Cortex of kidney (tissue), 1 donor: ENCODE measurements at places on chromosomes 13 and 19.

GRCh38 chr13:98476106-98476505, 100.8 kb downstream of the STK24 start:
- no peak for DNase-seq

DNA sequence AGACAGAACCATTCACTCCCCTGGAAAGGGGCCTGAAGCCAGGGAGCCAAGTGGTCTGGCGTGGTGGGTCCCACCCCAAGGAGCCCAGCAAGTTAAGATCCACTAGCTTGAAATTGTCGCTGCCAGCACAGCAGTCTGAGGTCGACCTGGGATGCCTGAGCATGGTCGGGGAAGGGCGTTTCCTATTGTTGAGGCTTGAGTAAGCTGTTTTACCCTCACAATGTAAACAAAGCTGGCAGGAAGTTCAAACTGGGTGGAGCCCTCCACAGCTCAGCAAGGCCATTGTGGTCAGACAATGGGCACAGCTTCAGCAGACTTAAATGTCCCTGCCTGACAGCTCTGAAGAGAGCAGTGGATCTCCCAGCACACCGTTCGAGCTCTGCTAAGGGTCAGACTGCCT, 195.6 kb upstream of the DACH1 start:
- DNase-seq, result no peak

DNA sequence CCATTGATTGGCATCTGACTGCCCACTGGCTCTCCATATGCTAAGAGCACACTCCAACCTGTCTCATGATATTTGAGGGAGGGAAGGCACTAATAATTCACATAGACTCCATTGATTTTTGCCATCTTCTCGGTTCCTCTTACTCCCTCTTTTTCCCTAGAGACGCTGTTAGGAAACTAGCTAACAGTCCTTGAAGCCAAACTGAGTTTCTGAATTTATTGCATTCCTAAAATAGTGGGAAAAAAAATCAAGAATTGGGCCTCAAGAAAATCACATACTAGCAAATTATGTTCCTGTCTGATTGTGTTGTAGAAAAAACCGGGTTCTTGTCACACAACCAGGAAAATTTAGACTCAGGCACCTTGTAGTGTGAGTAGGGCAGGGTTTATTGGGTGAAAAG, 86.4 kb upstream of the SLC7A1 start:
- DNase-seq, result no peak

DNA sequence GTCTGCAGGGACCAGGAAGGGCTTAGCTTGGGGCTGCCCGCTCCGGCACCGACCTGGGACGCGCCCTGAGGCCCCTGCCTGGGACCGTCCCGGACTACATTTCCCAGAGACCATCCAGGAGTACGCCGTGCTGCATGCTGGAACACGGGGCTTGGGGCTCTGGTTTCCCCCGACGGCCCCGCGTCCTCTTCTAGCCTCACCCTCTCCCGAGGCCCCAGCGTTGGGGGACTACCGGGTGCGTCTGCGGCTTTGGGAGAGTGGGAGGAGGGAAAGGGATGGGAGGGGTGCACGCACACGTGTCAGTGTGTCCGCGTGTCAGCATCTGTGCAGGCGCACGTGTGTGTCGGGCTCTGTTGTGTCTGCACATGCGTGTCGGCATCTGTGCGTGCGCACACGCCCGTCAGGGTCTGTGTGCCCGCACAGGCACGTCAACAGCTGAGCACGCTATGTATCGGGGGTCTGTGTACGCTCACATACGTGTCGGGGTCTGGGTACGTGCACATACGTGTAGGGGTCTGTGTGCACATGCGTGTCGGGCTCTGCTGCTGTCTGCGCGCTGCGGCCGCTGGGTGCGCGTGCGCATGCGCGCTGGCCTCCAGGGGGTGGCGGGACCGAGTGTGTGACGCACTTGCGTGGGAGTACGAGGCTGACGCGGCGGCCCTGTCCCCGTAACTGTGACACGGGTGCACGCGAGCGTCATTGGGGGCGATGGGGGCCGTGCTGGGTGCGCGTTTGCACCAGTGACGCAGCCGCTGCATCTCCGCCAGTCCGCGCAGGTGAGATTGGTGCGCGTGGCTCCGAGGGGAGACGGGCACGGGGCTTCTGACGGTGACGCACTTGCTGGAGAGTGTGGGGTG, at the start of gene ZNF331:
ZNF331 (plus strand) TSS at position 625 of the 857 bp plus-strand sequence. CDS start 31,232 bp downstream, outside the sequence.
- DNase-seq, result no peak

DNA sequence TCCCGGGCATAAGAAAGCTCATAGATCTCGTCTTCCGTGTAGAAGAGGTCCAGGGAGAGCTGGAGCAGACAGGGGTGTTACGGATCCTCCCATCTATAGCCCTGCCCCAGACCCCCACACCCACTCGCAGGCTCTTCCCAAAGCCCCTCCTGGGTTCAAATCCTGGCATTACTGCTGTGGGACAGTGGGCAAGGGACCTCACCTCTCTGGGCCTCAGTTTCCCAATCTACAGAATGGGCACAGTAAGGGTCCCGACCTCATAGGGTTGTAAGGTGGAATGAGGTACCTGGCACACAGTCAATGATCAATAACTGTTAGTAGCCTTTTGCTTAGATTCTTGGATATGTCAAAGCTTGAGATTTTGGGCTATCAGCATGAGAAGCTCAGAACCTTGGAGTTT, 10.5 kb downstream of the FAM98C start:
- DNase-seq, result no peak

DNA sequence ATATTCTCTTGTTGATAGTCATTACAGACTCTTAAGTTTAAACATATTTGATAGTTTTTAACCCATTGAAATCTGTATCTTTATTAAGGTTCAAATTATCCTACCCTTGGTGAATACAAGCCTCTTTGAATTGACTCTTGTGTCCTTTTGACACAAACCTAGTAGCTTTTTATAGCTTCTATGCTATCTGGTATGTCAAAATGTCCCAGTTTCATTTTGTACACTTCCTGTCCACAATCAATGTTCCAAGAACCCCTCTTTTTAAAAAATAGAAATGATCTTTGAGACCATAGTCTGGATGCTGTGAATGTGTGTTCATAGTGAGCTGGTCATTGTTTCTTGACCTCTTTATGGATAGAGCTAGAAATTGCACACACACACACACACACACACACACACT, 39.2 kb upstream of the FGF14 start:
- DNase-seq, result no peak

- DNase-seq, result no peak
Measured at GRCh38 chr19:49924004-49924880, 4.8 kb upstream of the ATF5 start.

- no peak for DNase-seq
Measured at GRCh38 chr19:5711713-5712161, 8.2 kb downstream of the LONP1 start.

- no peak for DNase-seq
Measured at GRCh38 chr19:3178973-3179738, 587 bp downstream of the S1PR4 start.

DNA sequence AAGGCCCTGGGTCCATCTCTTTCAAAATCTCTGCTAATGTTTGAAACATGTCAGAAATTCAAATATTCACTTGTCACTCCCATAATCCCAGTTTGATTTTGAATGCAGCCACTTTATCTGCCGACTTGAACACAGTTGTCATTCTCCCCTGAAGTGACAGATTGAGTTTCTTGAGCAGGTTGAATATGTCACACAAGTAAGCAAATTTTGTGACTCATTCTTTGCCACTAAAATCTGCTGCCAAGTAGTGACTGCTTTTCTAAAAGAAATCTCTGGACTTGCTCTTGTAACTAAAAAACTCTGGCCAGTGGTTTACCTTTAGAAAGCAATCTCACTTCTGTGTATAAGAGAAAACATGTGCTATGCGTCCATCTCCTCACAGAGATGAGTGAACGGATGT, 357.1 kb downstream of the LMO7 start:
- DNase-seq, result no peak

- no peak for DNase-seq
Measured at GRCh38 chr13:35874704-35875103, 256.5 kb downstream of the DCLK1 start.

DNA sequence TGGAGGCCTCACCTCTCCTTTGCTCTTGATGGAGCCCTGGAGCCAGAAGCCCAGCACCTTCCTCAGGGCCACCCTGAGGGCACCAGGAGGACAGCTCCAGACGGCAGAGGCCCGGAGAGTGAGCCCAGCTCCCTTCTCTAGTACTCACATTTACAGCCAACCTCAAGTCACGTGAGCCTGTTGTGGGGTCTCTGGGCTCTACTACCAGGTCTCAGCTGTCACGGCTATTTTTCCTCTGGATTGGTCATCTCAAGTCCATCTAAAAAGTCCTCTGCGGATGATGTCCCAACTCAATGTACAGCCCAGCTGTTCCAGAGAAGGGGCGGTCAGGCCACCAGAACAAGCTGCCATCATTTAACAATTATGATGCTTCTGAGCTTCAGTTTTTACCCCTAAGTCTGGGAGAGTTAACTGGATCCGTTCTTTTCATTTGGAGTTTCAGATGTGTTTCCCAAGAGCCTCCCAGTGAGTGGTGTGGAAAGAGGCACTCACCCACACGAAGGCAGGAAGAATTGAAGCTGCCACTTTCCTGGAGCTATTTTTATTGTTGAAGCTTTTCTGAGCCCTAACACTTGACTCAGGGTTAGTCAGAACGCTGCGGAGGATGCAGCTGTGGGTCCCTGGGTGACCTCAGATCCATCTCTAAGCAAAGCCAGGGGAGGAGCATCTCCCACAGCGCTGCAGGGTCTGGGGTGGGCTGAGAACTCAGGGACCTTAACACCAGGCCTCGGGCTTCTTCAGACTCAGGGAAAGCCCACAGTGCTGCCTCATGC, 143.5 kb upstream of the UBL3 start:
- no peak for DNase-seq

DNA sequence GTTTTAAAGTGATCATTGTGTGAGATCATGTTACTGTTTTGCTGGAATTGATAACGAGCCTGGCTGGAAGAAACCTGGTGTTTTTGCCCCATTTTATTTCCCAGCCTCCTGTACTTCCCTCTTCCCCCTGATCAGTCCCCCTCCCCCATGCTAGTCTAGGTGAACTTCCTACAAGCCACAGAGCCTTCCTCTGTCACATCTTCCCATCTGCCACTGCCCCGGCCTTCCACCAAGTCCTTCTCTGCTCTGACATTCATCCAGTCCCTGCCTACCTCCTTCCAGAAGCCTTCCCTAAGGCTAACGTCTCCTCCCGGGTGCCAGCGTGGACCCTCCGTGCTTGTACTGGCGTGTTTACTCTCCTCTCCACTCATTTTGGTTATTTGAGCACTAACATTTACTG, 14.3 kb downstream of the FARP1 start:
- no peak for DNase-seq

DNA sequence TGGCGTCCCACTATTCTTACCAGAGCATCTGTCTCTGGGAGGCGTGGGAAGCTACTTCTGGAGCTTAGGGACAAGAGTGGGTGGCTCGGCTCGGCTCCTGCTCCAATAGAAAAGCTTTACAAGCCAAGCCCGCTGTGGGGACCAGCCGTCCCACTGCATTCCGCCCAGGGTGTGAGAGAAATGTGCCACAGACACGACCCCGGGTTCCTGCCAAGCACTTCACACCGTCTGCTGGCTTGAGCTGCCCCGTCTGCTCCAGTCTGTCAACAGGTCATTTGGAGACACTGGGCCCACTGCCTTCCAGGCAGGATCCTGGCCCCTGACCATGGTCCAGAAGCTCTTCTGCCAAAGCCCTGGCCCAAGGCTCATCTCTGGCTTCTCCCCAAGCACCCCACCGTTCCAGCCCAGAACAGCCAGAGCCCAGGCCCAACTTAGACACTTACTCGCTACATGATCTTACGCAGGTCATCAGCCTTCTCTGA, 6.5 kb upstream of the FKRP start:
- DNase-seq, result no peak

DNA sequence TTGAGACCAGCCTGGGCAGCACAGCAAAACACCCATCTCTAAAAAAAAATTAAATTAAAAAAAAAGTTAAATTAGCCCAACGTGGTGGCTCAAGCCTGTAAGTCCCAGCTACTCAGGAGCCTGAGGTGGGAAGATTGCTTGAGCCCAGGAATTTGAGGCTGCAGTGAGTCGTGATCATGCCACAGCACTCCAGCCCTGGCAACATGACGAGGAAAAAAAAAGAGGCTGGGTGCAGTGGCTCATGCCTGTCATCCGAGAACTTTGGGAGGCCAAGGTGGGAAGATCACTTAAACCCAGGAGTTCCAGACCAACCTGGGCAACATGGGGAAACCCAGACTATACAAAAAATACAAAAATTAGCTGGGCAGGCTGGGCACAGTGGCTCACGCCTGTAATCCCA, 2.2 kb upstream of the TMEM161A start:
- no peak for DNase-seq

GRCh38 chr19:18366021-18366435, 19.9 kb upstream of the GDF15 start:
- DNase-seq, result no peak

DNA sequence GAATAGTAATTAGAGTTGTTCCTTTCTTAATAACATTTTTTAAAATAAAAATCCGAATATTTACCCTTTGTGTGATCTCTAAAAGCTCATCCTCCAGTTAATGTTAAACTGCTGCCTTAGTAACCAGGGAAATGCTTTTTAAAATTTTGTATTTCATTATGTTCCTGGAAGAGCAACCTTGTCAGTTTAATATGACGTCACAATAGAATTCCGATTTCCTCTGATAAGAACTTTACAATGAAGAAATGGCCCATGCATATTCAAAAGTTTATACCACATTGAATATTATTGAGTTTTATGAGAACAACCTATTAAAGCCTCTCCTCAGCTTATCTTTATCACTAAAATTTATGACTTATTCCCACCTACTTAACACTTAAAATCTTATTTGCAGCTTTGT, 1566.6 kb downstream of the EFNB2 start:
- DNase-seq, result no peak

DNA sequence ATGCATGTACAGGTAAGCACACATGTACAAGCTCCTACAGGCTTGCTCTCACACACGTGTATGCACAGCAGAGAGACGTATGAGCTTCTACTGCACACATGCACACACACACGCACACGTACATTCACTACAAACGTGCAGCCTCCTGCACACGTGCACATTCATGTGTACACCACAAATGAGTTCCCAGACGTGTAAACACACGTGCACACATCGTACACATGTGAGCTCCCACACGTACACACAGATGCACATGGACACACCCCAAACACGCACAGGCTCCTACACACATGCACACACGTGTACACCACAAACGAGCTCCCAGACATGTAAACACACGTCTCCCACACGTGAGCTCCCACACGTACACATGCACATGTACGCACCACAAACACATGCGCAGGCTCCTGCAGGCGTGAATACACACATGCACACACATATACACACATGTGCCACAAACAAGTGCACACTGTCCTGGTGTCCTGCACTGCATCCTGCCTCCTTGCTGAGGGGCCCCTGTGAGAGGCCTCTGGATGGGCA, 83.7 kb upstream of the MCF2L start:
- DNase-seq, result no peak

GRCh38 chr19:4814625-4815425, 16.7 kb downstream of the TICAM1 start:
- no peak for DNase-seq
